ENCODE measurements at places on chromosomes 6 and 20.

- DNase-seq: no peak
Measured at GRCh38 chr6:43014434-43014909, 423 bp downstream of the KLHDC3 start.

DNA sequence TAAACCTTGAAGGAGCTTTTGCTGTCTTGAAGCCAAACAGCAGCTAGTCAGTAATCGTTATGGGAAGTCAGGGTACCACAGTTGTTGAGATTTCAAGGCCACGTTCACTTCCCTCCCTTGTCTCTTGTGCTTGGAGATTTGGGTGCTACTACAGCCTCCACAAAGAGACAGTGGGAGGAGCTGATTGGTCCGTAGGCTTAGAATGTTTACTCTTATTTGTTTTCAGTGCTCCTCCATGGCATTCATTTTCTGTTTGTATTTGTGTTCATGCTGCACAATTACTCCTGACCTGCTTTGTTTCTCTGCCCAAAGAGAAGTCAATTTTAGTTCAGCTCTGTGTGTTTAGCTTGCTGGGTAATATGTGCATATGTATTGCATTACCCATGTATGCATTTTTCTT, 147.7 kb downstream of the PRL start:
- no peak for DNase-seq

DNA sequence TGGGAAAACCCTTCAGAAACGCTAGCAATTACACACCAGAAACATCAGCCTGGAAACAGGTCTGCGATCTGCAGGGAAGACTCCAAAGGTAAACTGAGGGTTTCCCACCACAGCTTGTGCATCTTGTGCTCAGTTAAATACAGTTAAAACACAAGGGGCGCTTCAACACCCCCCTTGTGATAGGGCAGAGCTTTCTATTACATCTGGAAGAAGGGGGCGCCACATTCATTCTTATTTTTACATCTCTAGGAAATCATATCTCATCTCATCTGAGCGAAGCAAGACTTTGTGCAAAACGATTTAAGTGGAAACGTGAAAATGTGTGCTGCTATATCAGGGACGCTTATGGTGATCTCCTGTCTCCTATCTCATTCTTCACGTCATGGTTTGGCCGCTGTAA, 58.5 kb downstream of the PRND start:
- no peak for DNase-seq

DNA sequence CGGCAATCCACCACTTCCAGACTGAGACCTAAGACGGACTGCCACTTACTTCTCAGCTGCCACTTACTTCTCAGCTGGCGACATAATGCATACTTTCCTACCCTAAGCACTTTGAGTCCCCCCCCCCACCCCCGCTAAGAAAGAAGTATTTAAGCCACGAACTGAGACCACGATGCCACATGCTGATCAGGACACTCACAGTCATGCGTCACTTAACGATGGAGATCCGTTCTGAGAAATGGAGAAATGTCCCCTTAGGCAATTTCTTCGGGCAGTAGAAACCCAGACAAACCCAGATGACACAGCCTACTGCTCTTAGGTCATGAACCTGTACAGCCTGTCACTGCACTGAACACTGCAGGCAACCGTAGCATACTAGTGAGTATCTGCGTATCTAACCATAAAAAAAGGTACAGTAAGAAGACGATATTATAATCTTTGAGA, 690 bp downstream of the IFNGR1 start:
- DNase-seq: no peak

DNA sequence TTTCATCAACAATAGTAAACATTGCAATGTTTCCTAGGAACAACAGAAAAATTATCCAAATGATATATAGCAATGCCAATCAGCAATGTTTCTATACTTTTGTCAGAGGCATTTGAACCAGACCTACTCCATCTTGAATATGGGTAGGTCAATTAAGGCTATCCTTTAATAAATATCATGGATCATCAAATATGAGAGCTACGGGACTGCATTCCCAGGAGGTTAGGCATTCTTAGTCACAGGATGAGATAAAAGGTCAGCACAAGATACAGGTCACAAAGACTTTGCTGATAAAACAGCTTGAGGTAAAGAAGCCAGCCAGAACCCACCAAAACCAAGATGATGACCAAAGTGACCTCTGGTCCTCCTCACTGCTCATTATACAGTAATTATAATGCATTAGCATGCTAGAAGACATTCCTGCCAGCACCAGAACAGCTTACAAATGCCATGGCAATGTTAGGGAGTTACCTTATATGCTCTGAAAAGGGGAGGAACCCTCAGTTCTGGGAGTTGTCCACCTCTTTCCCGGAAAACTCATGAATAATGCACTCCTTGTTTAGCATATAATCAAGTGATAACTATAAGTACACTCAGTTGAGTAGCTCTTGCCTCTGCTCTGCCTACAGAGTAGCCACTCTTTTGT, 8.6 kb upstream of the SERPINB6 start:
- DNase-seq: no peak

DNA sequence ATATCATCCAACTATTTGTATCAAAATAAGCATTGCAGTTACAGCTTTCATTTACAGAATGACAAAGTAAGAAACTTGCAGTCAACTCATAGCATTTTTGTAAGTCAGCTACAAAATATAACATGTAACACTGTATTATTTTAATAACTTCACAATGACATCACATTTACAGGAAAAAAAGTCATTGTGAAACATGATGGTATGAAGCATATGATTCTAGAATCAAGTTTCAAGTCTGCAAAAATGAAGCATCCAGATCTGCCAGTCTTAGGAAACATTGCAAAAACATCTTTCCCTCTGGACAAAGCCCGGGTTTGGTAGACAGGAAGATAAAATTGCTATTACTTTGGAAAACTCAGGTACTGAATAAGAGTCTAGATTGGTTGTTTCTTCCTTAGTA, 263.9 kb upstream of the NT5E start:
- no peak for DNase-seq

DNA sequence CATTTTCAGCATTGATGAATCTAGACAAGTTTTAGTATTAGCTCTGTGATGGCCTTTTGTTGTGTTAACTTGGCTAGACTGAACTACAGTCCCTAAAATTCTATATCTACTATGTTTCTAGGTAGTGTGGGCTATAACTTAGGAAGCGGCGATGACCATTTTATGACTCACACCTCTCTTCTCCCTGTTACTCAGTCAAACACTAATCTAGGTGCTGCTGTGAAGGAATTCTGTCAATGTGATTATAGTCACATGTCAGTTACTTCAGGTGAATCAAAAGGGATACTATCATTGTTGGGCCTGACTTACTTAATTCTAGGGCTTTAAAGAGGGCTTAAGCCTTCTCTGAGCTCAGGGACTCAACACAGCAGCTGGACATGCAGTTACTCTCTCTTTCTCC, 691.5 kb upstream of the MAP3K7 start:
- no peak for DNase-seq

DNA sequence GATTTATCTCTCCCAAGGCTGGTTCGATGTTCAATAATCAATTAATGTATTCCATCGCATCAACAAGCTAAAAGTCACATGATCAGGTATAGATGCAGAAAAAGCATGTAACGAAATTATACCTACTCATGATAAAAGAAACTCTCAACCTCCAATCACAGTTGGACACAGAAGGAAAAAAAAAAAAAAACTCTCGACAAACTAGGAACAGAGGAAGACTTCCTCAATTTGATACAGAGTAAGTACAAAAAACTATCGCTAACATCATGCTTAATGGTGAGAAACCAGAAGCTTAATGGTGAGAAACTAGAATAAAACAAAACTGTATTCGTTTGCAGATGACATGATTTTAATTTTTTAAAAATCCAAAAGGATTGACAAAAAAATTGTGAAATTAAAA, 62.0 kb upstream of the SMIM29 start:
- DNase-seq: no peak

DNA sequence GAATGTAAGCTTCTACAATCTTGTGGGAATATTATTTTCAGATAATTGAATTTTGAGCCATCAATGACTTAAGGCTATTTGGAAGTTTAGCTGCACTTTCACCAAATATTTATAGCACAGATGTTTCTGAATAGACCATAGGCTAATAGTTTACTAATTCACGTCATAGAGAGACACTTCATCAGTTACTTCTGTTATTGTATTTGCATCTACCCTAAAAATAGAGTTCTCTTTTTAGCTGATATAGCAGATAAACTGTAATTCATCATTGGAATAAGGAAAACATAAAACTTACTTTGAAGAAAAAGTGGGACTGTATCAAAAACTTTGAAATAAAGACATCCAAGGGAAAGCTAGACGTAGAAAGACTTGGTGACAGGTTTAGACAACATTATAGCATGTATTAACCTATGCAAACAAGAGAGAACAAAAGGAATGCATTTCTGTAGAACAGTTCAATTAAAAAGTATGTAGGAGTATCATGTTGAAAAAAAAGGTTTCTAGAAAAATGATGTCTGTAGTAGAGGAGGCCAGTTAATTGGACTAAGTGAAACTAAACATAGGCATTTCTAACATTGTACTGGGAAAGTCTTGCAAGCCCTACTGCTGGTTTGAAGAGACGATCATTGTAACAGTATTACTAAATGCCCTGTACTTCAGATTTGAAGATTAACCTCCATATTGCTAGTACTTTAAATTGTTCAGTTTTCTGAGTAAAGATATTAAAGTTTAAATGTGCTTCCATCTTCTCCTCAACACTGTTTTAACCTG, 123.3 kb downstream of the ZFAND3 start:
- DNase-seq: no peak

DNA sequence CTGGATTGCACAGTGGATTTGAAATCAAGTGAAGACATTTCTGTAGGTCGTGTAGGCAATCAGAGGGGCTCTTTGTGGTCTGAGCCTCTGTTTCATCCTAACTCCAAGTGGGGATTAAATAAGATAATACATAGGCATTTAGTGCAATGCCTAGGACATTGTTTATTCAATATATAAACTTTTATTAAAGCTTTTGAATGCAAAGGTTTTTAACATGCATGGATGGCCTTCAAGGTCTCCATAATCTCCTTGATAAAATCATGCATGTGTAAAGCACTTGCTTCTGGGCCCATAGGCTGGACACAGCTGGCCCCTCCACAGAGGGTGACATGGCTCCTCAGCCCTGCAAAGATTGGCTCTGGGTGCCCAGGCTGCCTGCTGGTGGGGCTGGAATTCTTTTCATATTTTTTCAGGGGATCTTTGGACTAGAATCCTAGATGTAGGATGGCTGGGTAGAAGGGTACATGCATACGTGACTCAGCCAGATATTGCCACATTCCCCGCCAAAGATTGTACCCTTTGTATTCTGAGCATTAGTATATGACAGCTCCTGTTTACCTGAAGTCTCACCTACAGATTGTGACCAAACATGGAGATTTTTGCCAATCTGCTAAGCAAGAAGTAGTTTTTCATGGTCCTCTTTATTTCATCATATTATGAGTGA, 19.0 kb upstream of the AVP start:
- no peak for DNase-seq

DNA sequence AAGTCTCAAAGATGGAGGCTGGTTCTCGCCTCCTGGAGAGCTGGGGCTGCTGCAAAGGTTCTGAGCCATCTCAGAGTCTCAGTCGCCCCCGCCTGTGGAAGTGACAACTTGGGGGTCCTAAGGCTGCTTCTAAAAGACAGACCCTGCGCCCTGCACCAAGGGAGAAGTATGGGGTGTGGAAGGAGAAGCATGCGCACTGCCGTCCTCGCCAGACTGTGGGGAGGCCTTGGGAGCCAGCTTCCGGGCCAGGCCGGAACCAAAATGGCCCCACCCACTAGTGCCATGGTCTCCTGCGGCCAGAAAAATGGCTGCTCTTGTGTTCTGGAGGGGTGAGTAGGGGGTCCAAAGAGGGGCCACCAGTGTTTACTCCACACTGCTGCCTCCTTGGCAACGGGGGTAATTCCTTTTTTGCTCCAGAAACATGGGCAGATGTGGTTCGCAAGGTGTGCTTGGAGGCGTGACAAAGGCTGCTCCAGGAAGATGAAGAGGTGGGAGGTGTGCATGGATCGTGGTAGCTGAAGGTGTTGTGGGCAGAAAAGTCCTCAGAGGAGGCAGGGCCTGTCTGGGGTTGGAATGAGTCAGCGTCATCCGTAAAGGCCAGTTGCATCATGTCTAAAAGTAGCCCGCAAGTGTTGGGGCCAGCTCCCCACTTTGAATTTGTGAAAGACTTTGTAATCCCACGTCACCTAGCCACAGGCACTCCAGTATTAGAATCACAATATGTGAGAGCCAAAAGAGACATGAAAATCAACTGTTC, 329.8 kb upstream of the SOX4 start:
- no peak for DNase-seq

DNA sequence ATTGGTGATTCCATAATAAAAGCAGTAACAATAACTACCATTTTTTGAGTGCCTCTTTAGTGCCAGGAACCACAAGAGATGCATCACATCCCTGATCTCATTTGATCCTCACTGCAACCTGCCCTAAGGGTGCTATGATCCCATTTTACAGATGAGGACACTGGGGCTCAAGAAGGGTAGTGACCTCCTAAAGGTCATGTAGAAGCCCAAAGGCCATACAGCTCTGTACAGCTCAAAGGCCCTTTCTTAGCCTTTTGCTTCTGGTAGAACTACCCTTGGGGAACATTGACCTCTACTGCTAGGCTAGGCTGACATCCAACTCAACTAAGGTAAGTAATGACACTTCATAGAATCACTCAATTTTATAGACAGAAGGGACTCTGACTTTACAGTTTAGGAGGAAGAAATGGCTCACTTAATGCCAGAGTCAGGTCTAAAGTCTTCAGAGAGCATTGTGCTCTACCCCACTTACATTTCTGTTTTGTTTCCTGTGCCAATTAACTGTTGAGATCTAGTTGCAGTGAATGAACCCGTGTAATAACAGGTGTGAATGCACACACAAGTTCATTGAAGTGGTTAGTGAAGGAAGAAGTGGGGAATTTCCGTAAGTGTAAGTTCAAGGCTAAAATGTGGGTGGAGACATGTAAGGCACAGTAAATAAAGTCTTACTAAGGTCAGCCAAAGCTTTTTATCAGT, 10.7 kb downstream of the SLC9A8 start:
- no peak for DNase-seq

- no peak for DNase-seq
Measured at GRCh38 chr20:58636396-58636982, 14.6 kb upstream of the STX16 start.

DNA sequence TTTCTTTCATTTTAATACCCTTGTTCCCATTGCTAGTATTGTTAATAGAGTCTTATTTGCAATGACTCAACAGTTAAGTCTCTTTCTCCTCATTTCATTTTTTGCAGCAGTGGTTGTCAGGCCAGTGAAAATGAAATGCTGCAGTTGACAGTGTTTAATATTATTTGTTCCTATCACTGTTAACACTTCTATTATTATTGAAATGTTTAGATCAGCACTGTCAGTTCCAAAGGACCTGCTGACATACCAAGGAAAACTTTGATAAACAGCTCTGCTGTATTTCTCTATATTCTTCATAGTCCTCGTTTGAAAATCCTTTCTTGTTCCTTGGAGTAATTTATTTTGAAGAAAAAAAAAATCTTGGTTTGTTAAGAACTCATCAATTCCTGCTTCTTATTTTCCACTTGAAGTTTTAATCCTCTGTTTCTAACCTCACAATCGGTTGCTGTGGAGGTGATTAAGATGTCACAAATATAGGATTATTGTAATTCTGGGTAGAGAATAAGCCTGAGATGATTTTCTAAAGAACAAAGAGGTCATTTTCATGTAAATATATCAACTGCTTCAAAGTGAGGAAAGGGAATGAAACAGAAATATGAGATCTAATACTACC, 1065.9 kb upstream of the CITED2 start:
- DNase-seq: no peak

Measured in stimulated activated CD8-positive, alpha-beta memory T cell treated with anti-CD3 and anti-CD28 coated beads, Interleukin-2, amount 100 ng/mL, for 1 hour (primary cell).